ENCODE measurements at places on chromosomes 16 and 17.

- no peak for DNase-seq
Measured at GRCh38 chr16:75309156-75309555, 57.7 kb upstream of the BCAR1 start.

DNA sequence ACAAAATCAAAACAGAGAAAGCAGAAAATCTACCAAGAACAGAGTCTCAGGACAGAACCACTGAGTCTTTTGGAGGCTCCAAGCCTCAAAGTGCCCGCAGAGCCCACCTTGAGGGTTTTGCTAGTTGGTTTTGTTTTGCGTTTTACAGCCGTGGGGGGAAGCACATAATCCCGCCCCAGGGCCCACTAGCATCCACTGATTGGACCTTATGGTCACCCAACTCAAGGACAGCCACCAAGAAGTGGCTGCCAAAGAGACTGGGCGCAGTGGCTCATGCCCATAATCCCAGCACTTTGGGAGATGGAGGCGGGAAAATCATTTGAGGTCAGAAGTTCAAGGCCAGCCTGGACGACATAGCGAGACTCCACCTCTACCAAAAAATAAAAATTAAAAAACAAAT is 9.9 kb downstream of the ALOX15B start:
- DNase-seq = no peak

DNA sequence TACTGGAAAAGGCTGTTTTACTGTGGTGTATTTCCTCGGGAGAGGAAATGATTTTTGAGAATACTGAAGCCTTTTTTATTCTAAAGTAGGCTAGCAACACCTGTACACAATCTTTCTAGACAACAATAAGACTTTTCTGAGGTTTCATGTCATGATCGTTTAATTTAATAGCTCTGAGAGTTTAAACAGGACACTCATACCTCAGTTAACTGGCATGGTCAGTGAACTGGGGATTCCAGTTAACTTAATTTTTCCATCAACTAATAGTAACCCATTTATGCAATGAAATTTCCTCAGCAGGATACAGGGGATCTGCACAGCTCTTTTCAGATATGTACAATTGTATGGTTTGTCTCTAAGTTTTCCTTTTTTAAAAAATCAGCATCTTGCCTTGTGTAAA is 262.6 kb downstream of the NTN1 start:
- DNase-seq = no peak

- no peak for DNase-seq
Measured at GRCh38 chr17:29596811-29597210, 3.9 kb downstream of the ANKRD13B start.

- no peak for DNase-seq
Measured at GRCh38 chr17:44914148-44914547, 1.2 kb downstream of the GFAP start.

DNA sequence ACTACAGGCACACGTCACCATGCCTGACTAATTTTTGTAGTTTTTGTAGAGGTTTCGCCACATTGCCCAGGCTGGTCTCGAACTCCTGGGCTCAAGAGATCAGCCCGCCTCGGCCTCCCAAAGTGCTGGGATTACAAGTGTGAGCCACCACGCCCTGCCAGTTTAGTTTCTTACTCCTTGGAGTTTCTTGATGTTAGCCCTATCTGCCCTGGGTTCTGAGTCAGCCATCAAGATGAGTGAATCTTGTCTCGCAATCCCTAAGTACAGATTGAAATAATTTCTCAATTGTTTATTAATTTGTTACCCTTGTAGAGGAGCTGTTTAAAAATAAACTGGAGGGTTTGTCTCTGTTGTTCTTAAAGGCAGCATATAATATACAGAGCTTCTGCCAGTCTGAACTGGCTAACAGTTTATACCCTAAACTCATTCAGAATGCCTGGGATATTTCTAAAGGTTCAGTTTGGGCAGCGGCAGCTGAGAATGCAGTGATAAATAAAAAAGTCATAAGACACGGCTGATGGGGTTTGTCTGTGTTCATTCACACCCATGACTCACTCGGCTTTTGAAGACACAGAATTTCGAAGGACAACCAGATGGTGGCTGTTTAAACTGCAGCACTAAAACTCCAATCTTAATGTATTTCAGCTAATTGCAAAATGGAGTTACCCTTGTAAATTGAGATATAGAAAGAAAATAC is 39.6 kb downstream of the GPRC5B start:
- DNase-seq = no peak

DNA sequence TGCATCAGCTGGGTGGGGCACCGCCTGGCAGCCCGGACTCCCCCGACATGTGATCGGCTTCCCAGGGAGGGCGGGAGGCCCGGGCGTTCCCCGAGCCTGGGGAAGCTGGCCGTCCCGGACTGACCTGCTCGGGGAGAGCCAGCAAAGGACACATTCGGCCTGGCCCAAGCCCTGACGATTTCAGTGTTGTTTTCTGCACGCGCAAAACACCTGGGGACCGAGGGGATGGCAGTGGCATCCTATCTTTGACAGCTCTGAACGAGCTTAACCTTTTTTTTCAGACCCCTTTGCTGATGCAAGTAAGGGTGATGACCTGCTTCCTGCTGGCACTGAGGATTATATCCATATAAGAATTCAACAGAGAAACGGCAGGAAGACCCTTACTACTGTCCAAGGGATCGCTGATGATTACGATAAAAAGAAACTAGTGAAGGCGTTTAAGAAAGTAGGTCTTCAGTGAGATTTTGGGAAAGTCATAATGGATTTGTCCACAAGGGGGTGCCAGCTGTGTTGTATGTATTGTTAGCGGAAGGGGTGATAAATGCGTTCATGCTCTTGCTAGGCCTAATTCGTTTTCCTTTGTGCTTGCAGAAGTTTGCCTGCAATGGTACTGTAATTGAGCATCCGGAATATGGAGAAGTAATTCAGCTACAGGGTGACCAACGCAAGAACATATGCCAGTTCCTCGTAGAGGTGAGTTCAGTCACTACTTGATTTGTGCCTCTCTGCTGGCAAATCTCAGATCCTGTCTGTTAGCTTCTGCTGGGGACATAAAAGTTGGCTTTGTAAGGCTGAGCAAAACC is 1.0 kb downstream of the EIF1 start:
- DNase-seq = no peak

DNA sequence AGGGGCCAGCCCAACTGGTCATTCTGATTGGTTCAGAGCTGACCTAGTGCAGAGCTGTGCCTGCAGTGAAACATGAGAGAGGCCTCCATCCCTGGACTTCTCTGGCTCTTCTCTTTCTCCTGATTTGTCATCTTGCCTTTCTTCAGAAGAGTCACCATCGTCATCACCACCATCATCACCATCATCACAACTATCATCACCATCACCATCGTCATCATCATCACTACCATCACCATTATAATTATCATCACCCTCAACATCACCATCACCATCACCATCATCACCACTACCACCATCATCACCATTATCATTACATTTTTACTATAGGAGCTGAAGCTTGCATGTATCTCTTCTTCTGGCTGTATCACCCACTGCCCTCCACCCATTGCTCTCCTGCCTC is 94.5 kb upstream of the FAM20A start:
- no peak for DNase-seq

DNA sequence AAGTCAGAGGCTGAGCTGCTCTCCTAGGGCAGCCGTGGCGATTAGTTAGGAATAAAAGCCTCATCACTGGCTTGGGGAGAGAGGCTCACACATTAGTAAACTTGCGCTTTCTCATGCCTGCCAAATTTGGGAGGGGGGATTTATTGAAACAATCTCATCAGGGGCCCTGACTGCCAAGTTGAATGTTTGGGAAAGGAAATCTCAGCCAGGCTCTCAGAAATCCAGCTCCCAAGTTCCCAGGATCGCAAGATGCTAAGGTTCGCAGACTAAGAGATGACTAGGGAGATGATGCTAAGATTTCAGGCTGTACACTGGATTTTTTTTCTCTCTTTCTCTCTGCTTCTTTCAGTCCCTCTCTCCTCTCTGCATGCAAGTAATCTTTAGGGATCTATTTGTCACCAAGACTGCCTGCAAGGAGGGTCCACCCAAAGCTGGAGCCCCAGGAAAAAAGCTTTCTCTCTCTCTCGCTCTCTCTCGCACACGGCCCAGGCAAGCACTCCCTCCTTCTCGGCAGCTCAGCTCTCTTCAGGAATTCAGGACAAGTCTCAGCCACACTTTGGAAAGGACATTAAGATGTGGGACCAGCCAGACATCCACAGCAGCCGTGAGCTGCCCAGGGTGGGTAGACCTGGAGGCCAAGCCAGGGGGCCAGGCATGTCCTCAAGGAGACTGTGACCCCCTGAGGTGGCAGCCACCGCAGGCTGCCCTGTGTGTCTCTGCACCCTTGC is 1.4 kb downstream of the GPR139 start:
- no peak for DNase-seq

- no peak for DNase-seq
Measured at GRCh38 chr17:50967795-50968194, 101.6 kb upstream of the TOB1 start.

- no peak for DNase-seq
Measured at GRCh38 chr17:2250140-2251095, 53.2 kb downstream of the SMG6 start.

Measured in stimulated activated CD4-positive, alpha-beta T cell treated with anti-CD3 and anti-CD28 coated beads, Interleukin-4, amount 100 ng/mL, for 48 hours (primary cell).